ENCODE measurements at places on chromosomes 16 and 17.

- DNase-seq = no peak
Observed at GRCh38 chr17:12231355-12231682, 210.6 kb downstream of the MAP2K4 start.

DNA sequence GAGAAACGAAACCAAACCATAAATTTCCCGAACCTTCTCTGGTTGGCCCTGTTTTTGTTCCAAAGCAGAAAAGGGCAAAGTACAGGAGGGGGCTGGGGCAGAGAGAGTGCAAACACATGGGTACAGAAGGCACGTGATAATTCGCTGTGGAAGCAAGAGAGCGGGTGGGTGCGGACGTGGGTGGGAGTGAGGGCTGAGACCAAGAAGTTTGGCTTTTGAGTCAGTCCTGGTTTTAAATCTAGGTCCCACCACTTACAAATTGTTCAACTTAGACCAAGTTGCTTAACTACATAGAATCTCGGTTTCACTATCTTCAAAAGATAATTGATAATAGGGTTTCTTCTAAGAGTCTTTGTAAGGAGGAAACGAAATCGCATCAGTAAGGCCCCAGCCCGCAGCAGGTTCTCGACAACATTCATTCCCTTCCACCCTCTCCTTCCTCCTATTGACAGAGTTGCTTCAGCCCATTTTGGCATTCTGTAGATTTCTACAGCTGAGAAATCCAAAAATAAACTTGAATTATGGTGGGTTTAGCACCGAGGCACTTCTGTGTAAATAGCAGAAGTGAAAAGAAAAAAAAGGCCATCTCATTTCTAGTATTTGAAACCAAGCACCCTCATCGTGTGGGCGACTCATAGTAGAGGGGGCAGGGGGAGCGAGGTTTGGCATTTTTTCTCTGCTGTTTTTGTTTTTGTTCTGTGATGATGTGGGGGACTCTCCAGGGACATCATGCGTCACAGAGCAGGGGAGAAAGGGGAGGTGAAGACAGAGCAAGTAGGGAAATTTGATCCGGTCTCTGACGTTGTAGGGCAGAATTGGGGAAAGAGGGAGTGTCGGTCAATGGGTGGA is 33.6 kb upstream of the CCR7 start:
- DNase-seq = peak; percentile 49

DNA sequence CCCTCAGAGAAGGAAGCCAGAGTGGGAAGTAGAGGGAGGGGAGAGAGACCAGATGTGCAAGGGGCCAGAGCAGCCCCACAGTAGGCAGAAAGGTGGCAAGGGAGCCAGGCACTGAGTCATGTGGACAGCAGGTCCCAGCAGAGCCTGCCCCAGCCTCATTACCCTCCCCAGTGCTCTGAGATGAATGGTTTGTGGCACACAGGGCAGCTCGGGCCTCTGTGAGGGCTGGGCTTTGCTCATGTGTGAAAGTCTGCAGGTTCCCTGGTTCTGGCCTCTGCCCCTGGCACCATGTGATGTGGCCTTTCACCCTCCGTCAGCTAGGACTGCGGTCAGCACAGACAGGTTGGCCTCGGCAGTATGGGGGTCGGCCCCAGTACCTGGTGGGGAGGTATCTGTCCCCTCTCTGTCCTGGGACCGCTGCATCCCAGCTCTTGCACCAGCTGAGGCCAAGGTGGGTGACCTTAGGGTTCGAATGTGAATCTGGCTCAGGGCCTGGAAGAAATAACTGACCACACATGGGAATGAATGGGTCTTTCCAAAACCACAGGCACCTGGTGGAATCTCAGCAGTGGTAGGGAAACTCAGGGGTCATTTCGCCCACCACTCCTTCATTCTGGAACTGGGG is 8.9 kb downstream of the LRRC75A start:
- DNase-seq = no peak

DNA sequence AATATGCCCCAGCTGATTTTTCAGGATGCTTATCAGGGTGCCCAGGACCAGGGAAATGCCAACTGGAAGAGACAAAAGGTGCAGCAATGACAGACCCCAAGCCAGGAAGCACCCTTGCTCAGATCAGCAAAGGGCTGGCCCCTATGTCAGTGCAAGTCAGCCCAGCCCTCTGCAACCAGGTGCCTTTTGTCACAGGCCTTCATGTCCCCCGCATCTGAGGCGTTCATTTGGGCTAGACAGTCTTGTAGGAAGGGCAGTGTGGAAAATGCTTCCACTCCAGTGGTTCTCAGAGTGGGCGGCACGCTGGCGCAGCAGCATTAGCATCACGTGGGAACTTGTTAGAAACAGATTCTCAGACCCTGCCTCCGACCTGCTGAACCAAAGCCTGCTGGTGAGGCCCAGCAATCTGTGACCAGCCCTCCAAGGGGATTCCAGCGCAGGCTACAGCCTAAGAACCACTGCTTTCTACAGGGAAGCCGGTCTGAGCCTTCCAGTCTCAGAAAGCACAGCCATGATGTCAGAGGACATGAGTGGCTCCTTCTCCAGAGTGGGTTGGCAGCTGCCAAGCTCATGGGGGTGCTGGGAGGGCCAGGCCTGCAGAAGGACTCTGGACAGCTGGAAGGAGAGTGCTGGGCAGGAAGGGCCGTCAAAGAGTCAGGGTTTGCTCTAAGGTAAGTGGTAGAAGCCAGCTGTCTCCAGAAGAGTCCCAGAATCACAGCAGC is 13.1 kb downstream of the SLC47A2 start:
- no peak for DNase-seq

GRCh38 chr17:8360751-8361150 is 15.8 kb downstream of the KRABD2 start:
- no peak for DNase-seq

DNA sequence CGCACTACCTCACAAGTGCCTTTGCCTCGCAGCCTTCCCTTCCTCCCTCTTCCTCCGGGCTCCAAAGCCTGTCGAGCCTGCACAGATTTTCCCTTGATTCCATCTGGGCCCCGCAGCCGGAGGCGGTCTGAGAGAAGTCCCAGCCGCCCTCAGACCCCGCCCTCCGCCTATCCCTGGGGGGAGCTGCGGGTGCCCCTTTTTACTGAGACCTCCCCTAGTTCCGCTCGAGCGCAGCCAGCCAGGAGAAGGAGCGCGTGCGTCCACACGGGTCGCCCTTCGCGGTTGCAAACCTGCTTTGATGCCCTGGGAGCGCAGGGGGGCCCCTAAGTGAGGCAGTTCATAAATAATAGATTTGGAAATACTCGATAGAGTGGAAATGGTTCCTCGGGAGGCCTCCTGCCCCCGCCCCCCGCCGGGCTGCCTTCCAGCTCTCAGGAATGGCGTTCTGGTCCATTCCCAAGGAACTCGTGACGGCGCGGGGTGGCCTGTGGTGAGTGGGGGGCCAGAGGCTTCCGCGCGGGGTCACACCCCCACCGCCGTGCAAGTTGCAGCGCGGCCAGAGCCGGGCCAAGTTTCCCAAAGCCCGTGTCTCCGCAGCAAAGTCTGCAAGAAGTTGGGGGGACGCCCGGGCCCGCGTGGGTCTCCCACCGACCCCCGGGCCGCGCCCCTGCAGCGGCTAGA is 610 bp downstream of the C16orf74 start:
- no peak for DNase-seq

DNA sequence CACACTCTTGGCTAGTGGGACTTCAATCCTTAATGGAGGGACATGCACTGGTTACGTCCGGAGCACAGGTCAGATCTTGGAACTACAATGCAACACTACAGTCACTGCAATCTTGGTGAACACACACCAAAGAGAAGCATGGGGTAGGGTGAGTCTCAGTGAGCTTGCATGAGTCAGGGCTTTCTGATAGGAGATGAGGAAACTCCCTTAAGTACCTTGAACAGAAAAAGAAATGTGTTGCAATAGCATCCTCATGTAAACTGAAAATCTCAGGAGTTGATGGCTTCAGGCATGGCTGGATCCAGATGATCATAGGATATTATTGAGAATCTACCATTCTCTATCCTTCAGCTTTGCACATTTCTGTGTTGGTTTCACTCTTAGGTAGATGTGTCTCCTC is 54.1 kb downstream of the CES1 start:
- DNase-seq = no peak

GRCh38 chr17:10144456-10144855 is 54.0 kb downstream of the GAS7 start:
- DNase-seq = no peak

- no peak for DNase-seq
Observed at GRCh38 chr16:3065069-3065741, at the start of gene IL32. IL32 (plus strand) TSS chr16:3065640; CDS start chr16:3065812, 172 bp downstream.

DNA sequence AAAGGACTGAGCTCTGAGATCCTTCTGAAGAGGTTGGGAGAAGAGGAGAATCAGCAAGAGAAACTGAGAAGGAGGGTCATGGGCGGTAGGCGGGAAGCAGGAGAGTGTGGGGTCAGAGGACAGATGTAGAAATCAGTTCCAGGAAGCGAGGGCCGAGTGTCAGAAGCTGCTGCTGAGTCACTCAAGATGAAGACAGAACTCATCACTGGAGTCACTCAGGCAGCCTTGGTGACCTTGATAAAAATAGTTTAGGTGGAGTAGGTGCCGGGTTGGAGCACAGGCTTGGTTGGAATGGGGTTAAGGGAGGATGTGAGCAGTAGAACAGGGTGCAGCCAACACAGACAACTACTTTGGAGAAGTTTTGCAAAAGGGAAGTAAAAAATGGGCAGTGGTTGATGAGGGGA is 6.1 kb upstream of the ITGAM start:
- no peak for DNase-seq

DNA sequence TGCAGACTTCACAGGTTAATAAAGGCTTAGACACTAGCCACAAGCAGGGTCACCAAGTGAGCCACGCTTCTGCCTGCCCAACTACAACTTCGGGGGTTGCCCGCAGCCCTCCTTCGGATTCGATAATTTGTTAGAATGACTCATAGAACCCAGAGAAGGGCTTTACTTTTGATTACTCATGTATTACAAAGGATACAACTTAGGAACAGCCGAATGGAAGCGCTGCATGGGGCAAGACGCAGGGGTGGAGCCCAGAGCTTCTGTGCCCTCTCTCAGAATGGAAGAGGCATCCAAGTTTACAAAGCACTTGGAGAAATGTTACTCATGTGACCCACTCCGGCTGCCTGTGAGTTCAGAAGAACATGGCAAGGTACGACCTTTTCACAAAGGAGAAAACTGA is 7.5 kb upstream of the CDH5 start:
- DNase-seq = no peak

- no peak for DNase-seq
Observed at GRCh38 chr16:404971-405486, 3.3 kb downstream of the DECR2 start.

DNA sequence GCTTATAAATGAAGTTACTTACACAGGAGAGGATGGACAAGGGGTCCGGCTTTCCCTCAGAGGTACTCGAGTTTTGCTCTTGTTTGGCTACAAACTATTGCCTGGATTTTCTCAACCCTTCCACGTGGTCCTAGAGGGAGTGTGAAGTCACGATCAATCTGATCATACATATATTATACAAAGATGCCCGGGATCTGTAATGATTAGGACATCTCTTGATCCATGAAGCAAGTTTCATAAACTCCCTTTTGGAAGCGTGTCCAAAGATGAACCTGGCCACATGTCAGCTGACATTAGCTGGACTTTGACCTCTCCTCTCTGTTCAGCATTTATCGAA is 2.3 kb upstream of the CDH11 start:
- no peak for DNase-seq

DNA sequence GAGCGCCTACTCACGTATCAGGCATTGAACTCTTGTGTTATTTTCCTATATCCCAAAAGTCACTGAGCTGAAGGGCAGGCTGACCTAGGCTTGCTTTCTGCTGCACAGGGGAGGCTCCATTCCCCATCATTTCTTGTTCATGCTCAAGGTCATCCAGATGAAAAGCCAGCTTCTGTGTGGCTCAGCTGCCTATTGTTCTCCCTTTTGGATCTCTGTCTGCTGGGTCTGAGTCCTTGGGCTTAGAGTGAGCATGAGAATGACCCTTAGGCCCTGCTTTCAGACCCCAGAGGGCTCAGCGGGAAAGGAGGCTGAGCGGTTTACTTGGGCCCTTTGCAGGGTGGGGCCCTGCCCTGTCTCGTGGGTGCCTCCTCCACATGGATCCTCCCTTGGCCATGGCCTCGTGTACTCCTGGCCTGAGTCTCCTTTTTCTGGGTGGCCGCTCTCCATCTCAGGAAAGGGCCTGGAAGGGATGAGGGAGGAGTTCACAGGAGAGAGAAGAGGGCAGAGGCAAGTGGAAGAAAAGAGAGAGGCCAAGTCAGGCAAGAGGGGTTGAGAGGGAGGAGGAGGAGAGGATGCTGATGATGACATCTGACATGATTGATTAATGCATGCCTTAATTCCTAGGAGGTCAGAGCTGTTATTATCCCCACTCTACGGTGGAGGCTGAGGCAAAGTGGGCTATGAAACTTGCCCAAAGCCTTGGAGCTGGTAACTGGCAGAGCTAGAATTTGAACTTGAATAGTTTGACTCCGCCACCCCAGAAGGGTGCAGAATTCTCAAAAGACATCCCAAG is 19.8 kb upstream of the MAP3K14 start:
- DNase-seq = no peak

DNA sequence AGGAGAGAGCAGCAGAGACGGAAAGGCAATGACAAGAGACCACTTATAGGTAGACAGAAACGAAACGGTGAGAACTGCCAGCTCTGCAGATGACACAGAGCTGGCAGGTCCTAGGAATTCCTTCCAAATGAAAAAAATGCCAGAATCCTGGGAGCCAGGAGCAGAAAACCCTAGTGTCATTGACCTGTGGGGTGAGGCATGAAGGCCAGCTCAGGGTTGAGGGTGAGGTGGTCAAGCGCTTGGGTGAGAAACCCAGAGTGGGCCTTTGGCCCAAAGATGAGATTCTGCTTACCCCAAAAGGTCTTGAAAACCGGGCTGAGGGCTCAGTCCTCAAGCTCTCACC is 9.2 kb downstream of the HIC1 start:
- no peak for DNase-seq

GRCh38 chr16:52547834-52548215 is 882 bp upstream of the TOX3 start:
- no peak for DNase-seq

GRCh38 chr17:20114466-20114865 is 105.3 kb downstream of the SPECC1 start:
- no peak for DNase-seq

GRCh38 chr17:64066716-64067115 is 46.3 kb upstream of the ICAM2 start:
- no peak for DNase-seq

DNA sequence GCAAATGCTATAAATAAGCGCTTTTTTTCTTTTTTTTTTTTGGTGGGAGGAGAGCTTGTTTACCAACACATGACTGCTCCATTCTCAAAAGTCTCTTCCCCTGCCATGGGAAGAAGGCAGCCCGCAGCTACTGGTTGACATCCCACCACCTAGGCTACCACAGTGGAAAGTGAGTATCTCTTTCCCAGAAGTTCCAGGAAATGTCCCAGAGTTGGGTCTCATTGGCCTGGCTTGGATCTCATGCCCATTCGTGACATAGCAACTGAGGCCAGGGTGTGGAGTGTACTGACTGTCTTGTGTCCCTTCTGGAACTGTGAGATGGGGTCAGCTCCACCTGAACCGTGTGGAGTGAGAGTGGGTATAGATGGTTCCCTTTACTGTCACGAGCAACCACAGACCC is 29.5 kb upstream of the BRD7 start:
- DNase-seq = no peak
